ENCODE measurements at places on chromosomes 4 and X. TPM values are rescaled to one million over a fixed set of nuclear protein-coding genes. Genes with fewer than 3 reads are reported as not detected.

Gene SERTM2
- polyA plus RNA-seq, result not detected

Gene RRH
- 0.09 TPM for polyA plus RNA-seq

Gene PRMT9
- polyA plus RNA-seq, result 4.2 TPM

Gene GCNA
- polyA plus RNA-seq, result 3.1 TPM

Gene SPP1
- polyA plus RNA-seq, result 297 TPM

Gene NLGN3
- 0.11 TPM for polyA plus RNA-seq

Gene GPR50
- polyA plus RNA-seq, result not detected

Gene DSPP
- polyA plus RNA-seq, result not detected

Gene FAM9C
- polyA plus RNA-seq, result not detected

Gene XIAP
- polyA plus RNA-seq, result 8.7 TPM

Gene ARSJ
- 0.80 TPM for polyA plus RNA-seq

Gene SULT1E1
- not detected for polyA plus RNA-seq

Gene SATL1
- not detected for polyA plus RNA-seq

Gene HELT
- polyA plus RNA-seq, result not detected

Gene WDR17
- polyA plus RNA-seq, result 0.68 TPM

Gene ASB9
- polyA plus RNA-seq, result 5.7 TPM

Gene PAK3
- 13.2 TPM for polyA plus RNA-seq

Gene FGF2
- polyA plus RNA-seq, result 0.59 TPM

Gene SSX4
- polyA plus RNA-seq, result not detected

Gene TMEM271
- 0.23 TPM for polyA plus RNA-seq

Gene BMP15
- not detected for polyA plus RNA-seq

Gene CFAP299
- not detected for polyA plus RNA-seq
